SK-N-MC (cell line): ENCODE measurements at places on chromosomes 13 and 19.

- no peak for DNase-seq
Observed at GRCh38 chr19:38661996-38662395, 14.5 kb downstream of the ACTN4 start.

GRCh38 chr19:54345938-54346386, 7.0 kb upstream of the LILRA4 start:
- no peak for DNase-seq

GRCh38 chr13:24214528-24214927, 54.0 kb downstream of the SPATA13 start:
- no peak for DNase-seq

DNA sequence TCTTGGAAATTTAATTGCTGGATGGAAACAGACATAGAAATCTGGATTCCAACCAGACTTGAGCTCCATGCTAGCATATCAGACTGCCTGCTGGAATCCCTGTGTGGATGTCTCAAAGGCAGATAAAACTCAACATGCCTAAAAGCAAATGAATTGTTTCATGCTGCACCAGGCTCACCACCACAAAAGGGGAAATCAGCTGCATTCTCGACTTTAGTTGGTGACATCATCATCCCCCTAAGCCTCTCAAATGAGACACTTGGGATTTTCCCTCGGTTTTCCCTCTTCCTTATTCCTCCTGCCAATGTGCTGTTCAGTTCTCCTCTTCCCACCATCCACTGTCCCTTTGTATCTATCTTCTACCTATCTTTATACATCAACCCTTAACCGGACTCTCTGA, 134.3 kb downstream of the ZDHHC20 start:
- DNase-seq, result no peak

DNA sequence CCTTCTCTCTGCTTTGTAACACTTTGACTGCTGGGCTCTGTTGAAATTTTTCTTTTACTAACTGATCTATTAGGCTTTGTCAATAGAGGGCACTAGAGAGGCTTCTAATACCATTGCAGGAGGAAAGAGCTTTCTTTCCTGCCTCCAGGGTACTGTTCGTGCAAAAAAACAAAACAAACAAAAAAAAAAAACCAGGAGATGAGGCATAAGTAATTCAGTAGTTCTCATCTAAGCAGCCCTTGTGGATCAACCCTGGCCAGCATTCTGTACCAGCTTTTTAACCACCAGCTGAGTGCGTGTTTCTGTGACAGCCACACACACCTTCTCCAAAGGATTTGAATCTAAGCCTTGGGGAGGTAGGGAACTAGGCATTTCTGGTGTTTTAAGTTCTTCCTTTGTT, 1707.6 kb upstream of the SLC10A2 start:
- DNase-seq, result peak; percentile 26

DNA sequence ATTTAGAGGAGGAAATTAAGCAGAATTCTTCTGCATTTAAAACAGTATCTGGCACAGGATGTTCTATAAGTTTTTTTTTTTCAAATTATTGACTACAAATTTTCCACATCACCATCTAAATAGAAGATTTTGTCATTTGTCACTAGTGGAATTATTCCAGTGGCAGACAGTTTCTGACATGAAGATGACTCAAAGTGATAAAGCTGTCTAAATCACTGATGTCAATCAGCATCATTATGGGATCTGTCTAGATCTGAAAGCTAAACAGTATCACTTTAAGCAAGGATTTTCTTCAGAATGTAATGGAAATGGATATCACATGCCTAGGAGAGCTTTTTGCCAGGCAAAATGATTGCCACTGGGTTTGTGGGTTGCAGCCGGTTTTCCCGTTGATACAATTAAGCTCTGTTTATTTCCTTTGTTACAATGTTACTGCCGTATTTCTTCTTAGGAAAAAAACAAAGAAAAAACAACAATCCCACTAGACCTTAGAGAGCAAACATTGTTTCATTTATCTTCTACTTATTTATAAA, 1657.0 kb upstream of the PRR20A start:
- no peak for DNase-seq

GRCh38 chr19:36059180-36059910, 4.6 kb downstream of the WDR62 start:
- DNase-seq, result no peak

DNA sequence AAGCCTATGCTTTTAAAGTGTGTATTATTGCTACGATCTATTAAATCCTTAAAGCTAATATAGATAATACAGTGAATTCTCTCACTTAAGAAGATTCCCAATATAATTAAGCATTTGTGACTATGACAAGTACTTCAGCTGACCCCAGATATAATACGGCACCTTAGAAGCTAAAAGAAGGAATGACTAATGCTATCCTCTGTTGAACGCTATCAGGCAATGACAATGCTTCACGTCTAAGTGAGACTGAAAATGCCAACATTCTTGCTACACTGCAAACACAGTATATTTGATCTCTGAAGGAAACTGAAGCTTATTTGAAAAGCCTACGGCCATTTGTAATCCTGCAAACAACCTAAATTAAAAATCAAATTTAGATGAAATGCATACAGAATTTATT, 19.7 kb downstream of the VWA8 start:
- no peak for DNase-seq

DNA sequence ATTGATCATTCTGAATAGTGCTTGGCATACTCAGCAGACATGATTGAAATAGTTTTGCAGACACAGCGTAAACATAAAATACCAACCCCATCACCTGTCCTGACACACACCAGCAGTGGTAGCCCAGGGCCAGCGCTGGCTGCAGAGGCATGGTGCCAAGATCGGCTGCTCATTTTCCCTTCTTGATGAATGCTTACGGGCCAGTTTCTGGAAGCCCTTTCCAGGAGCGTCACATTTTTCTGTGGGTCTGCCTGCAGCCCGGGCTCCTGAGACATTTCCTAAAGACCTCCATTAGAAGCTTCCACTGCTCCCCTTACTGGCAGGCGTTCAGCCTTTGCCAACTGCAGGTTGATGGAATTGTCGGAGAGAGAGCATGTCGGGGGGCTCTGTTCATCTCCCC, 48.6 kb downstream of the CHST8 start:
- no peak for DNase-seq

DNA sequence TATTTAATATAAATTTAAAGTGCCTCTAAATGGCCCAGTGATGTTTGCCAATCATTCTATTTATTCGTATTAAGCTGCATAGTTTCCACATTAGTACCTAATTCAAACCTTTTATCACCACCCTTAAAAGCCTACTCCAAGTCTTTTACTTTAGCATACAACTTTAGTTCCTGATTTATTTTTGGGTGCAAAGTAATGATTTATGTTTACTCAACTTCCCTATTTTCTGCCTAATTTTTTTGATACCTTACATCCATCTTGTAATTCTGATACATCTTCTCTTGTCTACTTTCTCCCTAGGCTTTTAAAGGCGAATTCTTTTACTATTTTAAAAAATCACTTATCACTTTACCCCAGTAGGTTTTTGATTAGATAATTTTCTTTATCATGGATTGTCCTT, 2651.1 kb upstream of the PCDH20 start:
- no peak for DNase-seq

DNA sequence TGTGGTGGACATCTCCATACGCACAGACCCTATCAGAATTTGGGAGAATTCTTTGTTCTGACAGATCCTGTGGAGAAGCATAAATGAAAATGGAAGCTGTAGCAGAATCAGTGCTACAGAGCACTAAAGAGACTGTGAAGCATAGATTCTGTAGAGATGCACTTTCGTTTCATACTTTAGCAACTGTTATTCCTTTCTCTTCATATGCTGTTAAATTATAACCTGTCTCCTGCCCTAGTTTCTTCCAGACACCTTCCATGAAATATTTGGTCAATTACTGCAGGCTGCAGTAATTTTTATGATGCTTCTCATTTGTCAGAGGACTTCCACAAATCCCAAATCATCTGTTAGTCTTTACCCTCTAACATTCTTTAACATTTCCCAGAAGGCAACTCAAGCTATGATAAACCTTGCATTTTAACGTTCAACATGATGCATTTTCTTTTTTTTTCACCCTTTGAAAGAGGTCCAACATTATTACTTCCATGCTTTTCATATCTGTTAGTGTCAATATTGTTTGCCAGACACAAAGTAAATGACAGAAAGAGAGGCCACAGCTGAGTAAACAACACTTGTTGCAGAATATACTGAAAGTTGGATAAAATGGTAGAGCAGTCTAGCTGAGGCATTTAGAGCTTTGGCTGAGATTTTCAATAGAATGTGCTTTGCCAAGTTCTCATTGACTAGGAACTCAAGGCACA, 412.7 kb downstream of the LMO7 start:
- DNase-seq, result no peak

GRCh38 chr19:16586991-16587832, 15.0 kb upstream of the SLC35E1 start:
- DNase-seq, result no peak

DNA sequence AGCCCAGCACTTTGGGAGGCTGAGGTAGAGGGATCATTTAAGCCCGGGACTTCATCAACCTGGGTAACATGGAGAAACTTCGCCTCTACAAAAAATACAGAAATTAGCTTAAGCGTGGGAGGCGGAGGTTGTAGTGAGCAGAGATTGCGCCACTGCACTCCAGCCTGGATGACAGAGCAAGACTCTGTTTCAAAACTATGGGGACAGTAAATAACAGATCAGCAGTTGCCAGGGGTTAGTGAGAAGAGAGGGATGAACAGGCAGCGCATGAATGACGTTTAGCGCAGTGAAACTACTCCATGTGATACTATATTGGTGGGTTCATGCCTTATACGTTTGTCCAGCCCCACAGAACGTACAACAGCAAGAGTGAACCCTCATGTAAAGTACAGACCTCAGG, 7.1 kb upstream of the ICAM3 start:
- no peak for DNase-seq

DNA sequence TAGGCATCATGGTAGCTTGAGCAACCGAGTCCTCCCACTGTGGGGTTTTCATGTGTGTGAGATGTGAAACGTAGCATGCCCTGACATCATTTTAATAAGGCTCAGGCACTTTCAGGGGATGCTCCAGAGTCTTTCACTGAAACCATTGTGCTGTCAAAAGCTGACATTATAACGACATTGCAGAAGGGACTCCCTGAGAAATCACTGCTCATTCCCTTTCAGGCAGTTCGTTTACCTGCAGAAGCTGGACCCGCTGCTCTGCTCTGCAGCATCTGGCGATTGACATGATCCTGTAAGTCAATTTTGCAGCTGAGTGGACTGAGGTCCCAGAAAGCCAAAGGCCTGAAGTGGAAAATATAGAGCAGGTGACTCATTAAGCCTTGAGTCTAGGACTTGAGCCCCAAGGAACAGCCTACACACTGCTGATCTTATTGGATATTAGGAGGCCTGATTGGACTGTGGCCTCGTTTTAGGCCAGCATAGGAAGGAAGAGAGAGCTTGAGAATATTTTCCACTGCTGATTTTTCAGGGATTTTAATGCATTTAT, 54.0 kb upstream of the CNMD start:
- no peak for DNase-seq

GRCh38 chr13:104953588-104953987, 1581.9 kb downstream of the EFNB2 start:
- DNase-seq, result no peak

- no peak for DNase-seq
Observed at GRCh38 chr13:97548138-97548537, 114.2 kb downstream of the RAP2A start.

DNA sequence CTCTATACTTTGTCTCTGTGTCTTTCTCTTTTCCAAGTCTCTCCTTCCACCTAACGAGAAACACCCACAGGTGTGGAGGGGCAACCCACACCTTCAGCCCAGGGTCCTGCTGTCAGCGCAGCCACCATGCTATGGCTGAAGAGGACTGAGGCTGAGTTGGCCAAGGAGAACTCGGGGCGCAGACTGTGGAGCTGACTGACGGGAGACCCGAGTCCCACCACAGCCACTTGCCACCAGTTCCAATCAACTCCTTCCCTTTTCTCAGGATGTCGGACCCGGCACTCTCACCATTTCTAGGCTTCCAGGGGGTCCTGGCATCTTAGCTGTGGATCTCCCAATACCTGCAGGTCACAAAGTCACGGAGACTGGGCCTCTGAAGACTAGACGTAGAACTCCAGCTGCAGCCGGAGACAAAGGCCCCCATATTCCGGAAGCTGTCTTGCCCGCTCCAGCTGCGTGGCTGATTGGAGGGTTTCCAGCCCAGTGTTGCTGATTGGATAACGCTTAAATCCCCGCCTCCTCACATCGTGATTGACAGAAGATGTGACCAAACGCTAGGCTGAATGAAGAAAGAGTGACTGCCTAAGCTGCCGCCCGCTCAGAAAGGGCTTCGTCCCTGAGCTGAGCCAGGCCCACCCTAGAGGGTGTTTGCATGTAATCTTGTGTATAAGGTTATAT, 63.6 kb downstream of the ZNF429 start:
- no peak for DNase-seq

- DNase-seq, result no peak
Observed at GRCh38 chr13:54449922-54450321, 1421.3 kb downstream of the OLFM4 start.

DNA sequence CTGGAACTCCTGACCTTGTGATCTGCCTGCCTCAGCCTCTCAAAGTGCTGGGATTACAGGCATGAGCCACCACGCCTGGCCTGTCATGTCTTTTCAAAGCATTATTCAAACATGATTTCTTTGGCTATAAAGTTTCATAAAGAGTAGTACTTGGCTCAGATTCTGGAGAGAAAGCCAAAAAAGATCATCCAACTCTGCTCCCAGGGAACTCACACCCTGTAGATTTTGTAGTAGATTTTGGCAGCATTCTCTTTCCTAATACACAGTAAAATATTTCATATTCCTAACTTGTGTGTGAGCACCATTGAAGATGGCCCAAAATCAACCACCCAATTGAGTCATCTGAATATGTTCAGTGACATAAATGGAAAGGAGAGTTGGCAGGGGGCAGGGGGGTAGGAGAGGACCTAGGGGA, 48.4 kb downstream of the CAB39L start:
- no peak for DNase-seq

DNA sequence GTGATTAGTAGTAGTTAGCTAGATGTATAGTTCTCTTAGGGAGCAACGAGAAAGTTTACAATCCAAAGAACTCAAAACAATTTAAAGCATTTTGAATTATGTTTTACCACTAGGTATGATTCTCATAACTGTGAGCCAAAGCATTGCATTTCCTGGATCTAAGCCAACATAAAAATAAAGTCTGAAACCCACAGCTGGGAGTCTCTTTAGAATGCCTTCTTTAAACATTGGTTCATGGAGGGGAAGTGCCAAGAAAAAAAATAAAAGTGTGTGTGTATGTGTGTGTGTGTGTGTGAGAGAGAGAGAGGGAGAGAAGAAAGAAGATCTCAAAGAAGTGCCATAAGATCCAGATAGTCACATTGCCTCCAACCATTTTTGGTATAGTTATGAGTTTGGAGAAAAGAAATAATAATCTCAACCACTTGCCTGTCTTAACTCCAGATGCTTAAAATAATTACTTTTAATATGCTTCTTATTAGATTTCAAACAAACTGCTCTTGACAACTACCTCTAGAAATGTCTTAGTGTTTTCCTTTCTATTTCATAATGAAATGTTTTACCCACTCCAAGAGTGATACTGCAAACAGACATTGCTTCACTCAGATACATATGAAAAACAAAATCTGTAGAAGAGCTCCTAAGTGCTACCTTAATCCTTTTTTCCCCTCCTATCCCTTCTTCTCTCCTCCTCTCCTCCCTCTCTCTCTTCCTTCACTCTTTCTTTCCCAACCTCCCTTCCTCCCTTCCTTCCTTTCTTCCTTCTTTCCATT, 554.1 kb downstream of the KCTD12 start:
- DNase-seq, result peak; percentile 58

- no peak for DNase-seq
Observed at GRCh38 chr13:92575777-92576176, 650.8 kb upstream of the GPC6 start.
